ENCODE measurements at places on chromosomes 3 and 15.

DNA sequence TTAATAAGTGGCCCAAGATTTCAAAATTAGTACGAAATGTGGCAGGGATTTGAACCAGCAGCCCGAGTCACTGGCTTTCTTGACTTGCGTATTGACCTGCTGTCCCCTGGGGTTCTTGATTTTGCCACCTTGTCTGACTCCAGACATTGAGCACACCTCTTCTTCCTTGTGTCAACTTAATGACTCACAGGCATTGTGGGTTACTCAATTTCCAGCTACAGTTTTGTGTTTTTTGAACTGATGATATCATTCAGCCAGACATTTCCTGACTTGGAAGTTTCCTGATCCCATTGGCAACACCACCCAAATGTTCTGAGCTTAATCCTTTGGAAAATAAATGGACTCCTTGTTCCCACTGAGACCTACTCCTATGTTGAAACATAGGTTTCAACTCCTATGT is 64.2 kb downstream of the MOBP start:
- no peak for DNase-seq

- no peak for DNase-seq
These were observed 98.2 kb downstream of the NR2F2 start for GRCh38 chr15:96428742-96429141.

DNA sequence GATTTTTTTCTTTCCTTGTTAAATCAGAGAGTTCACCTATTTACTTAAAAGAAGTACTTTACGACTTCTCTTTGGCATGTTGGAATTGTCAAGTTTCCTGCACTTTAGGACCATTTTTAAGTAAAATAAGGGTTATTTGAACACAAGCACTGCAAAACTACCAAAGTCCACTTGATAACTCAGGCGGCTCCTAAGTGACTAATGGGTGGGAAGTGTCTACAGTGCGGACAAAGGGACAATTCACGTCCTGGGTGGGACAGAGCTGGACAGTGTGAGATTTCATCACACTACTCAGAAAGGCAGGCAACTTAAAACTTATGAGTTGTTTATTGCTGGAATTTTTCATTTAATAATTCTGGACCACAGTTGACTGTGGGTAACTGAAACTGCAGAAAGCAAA is 590.2 kb upstream of the UBE2E2 start:
- DNase-seq: no peak

DNA sequence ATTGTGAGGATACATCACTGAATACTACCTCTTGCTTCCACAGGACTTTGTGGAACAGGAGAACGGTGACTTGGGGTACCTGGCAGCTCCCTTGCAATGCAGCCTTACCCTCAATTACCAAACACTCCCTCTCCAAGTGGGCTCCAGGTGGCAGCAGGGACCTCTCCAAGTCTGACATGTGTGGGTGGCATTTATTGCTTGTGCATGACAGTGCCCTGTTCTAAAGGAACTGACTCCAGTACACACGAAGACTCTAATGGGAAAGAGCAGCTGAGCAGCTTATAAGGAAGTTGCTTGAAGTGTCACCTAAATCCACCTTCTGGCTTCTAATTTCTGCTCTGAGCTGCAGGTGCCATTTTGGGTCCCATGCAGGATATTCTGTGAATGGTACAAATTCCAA is 174.1 kb upstream of the SLCO3A1 start:
- no peak for DNase-seq

GRCh38 chr3:108590460-108590859 is 938 bp downstream of the DZIP3 start:
- no peak for DNase-seq
